Right lung (tissue), 10 donors: ENCODE measurements at places on chromosomes 1 and 21.

DNA sequence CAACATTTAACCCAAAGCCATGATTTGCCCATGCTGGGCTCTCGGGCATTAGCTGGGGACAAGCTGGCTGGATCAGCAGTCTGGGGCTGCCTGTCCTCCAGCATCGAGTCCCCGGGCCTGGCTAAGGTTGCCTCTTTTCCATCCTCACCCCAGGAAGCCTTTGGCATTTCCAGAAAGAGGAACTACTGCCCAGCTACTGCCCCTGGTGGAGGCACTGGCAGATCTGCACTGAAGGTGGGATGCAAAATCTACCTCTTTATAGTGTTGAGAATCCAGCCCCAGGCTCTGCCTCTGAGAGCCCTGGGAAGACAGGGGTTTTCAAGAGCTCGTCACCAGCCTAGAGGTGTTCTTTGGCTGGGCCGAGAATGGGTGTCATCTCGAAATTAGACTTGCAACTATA lies 635.9 kb downstream of the MATN1 start:
- DNase-seq: no peak

DNA sequence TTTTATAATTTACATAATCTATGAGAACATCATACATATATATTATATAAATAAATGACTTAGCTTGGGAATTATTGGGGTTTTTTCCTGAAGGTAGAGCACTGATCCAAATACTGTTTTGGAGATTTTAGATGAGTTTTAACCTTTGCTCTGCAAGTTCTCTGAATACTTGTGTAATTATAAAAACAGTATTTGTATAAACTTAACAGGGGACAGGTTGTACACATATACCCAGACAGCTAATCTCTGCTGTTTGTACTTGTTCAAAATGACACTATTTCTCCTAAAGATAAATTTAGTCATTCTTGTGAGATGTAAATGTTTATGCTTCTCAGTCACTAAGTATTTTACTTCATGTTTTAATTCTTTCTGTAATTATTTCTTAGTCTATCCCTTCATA lies 8.7 kb downstream of the AGL start:
- no peak for DNase-seq

DNA sequence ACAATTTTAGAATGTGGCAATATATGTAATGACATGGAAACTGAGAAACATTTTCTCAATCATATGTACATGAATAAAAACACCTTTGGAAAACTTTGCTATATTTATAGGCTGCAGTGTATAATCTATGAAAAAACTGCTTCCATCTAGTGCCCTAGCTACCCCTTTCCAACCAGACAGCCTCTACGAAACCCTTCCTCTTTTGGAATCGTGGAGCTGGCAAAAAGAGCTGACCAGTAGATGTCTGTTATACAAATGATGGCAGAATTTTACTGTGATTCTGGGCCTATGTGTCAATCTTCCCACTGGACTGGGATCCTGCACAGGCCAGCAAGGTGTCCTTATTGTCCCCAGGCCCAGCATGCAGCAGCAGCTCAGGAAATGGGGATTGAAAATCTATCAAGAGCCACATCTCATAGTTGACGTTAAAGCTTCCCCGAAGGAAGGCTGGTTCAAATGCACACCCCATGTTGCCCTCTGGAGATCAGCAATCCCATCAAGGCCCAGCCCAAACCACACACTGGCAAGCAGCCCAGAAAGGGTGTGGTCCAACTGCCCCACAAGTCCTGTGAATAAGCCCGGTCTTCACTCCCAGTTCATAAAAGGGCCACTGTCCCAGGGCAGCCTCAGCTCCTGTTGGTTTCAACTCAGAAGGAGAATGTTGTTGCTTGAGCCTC lies 8.8 kb upstream of the FAM20B start:
- peak; percentile 70 for DNase-seq

DNA sequence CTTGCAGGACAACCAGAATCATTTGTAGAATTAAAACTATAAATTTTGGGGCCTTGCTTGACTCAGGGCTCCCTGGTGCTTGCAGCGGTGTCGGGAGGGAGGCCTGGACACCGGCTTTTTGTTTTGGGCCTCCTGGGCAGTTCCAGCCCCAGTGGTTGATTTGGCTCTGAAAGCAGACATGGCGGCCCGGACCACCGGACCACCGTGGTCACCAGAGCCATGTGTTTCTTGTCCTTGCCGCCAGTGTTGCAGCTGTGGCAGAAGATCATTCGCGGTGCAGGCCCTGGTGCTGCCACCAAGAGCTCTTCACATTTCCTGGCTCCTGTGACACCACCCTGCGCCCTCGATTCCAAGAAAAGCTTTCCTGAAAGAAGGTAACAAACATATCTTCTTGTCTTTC lies 484.8 kb downstream of the BRINP3 start:
- DNase-seq: no peak

- DNase-seq: peak; percentile 72
Measured at GRCh38 chr1:215256936-215257679, 174.6 kb downstream of the KCNK2 start.

GRCh38 chr21:40837456-40837855 lies 9.5 kb downstream of the DSCAM start:
- DNase-seq: no peak
